ENCODE measurements at places on chromosomes 4 and X. TPM values are rescaled to one million over a fixed set of nuclear protein-coding genes. Genes with fewer than 3 reads are reported as not detected.

DNA sequence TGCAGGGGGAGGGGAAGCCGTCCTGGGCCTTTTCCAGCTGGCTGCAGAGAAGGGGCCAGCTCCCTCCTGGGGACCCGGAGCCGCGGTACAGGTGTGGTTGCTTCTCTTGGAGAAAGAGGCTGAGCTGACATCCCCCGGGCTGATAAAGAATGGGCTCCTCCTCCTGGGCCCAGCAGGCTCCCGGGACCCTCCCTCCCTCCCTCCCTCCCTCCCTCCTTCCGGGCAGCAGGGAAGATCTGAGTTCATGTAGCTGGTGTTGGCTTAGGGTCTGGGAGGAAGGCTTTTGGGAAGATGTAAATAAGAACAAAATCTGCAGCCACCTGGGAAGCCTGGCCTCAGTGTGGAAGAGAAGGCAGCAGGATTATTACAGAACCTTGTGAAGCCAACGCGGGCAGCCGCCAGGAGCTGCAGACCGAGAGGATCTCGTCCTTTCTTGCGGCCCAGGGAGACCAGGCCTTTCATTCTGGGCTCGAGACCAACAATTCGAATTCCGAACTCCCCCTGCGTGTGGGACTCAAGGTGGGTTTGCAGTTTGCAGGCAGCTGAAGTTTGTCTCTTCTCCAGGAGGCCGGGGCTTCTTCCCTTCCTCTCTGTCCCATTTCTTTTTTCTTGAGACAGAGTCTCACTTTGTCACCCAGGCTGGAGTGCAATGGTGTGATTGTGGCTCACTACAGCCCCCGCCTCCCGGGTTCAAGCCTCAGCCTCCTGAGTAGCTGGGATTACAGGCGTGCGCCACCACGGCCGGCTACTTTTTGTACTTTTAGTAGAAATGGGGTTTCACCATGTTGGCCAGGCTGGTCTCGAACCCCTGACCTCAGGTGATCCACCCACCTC, at the start of gene PLCXD1:
TSS of gene PLCXD1 (plus strand) at position 216 of the 834 bp plus-strand sequence. CDS start 2,807 bp downstream, outside the sequence.
- DNase-seq: no peak

GRCh38 chrX:29299684-29300083, 712.4 kb downstream of the IL1RAPL1 start:
- no peak for DNase-seq

DNA sequence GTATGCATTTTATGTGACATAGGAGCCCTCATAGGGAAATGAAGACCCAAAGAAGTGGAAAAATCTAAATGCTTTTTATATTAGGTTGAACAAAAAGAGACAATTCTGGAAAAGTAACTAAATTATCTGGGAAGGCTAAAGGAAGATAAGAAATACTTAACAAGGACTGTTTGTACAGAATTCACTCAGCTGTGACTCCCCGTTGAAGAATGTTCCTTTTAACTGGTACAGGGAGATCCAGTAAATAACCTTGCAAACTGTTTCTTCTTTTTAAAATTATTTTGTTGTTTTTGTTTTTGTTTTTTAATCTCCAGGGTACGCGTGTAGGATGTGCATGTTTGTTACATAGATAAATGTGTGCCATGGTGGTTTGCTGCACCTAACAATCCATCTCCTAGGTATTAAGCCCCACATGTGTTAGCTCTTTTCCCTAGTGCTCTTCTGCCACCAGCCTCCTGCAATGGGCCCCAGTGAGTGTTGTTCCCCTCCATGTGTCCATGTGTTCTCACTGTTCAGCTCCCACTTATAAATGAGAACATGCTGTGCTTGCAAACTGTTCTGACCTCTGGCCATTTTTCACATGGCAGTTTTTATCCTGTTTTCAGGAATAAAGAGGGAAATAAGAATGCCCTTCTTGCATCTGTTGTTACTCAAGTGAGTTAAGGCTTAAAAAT, 81.7 kb downstream of the PWWP3B start:
- no peak for DNase-seq

DNA sequence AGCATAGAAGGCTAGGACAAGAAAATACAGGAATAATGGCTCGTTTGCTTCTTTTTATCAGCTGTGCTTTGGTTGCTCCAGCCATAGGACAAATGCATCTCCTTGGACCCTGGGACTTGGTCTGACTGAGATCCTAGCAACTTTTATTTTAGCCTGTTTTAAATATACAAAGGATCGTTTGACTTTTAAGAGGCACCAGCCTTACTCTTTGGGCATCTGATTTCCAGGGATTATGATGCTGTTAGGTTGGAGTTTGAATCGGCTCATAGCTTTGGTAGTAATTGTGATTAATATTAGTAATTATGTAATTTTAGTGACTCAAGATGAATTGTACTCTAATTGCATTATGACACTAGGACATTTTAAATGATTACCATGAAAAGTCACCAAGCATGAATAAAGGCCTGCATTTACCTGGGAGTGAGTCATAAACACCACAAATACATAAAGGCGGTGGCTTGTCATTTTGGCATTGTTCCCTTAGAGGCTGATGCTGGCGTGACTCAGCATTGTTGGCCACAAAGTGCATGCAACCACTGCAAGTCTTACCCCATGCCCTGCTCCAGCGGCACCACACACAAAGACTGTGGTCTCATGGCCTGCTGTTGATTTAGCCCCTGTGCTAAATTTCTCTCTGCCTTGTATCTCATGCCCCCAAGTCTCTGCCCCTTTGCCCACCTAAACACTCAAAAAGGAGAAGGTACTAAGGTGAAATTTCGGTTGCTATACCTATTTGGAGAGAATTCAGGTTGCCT, 12.4 kb downstream of the GPAT3 start:
- DNase-seq: peak; percentile 94

Gene CHRDL1
- 0.93 TPM for total RNA-seq

Gene NPY2R
- total RNA-seq: not detected

GRCh38 chr4:31784558-31784957, 1064.4 kb downstream of the PCDH7 start:
- no peak for DNase-seq

Gene HSFX4
- total RNA-seq: not detected

- no peak for DNase-seq
Measured at GRCh38 chr4:110485452-110485851, 9.5 kb downstream of the ENPEP start.

Measured in HFFc6 (cell line).